ENCODE measurements at places on chromosomes 7 and 10.

GRCh38 chr10:3875842-3876235, 90.8 kb upstream of the KLF6 start:
- no peak for DNase-seq

- no peak for DNase-seq
Observed at GRCh38 chr10:11830836-11831519, 7.8 kb downstream of the PROSER2 start.

DNA sequence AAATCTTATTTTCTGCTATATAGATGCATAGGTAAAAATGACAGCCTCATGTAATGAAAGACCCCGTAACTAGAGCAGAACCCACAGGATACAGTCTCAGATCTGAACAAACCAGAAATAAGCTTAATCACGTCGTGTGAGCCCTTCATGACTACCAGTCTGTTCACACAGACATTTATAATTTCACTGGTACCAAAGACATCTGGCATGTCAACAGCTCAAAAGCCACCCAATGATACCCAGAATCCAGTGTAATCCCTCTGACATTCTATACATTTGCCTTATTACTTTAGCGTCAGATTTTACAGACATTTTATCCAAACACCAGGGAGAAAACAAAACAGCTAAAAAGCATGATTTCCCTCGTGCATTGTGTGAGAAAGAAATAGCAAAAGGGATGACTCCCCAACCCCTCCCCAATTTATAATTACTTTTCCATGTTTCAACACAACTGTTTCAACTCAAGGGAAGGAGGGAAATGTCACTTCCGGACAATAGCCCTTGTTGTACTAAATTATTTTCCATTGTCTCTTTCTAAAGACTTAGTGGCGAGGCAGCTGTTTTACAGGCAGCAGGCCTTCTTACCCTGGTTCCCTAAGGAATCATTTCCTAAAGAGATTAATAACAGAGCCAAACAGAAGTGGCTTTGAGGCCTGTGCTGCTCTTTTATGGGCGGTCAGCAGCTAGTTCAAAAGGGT, 33.2 kb downstream of the DOCK4 start:
- no peak for DNase-seq

GRCh38 chr10:35006836-35007235, 83.3 kb downstream of the CUL2 start:
- DNase-seq: no peak

DNA sequence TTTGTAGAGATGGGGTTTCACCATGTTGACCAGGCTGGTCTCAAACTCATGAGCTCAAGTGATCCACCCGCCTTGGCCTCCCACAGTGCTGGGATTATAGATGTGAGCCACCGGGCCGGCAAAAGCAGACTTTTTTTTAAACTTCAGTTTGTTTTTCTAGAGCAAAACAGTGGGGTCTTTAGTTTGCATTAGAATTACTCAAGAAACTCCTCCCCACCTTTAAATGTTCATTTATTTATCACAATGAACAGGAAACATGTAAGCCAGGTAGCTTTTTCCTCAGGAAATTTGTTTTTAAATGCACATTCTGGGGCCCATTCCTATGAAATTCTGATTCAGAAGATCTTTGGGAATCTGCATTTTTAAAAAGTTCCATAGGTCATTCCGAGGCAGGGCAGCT, 56.0 kb upstream of the JAZF1 start:
- DNase-seq: no peak

Measured in stimulated activated naive CD8-positive, alpha-beta T cell treated with anti-CD3 and anti-CD28 coated beads, Interleukin-15, amount 100 ng/mL, for 72 hours (primary cell).